ENCODE measurements at places on chromosomes 1 and 21.

DNA sequence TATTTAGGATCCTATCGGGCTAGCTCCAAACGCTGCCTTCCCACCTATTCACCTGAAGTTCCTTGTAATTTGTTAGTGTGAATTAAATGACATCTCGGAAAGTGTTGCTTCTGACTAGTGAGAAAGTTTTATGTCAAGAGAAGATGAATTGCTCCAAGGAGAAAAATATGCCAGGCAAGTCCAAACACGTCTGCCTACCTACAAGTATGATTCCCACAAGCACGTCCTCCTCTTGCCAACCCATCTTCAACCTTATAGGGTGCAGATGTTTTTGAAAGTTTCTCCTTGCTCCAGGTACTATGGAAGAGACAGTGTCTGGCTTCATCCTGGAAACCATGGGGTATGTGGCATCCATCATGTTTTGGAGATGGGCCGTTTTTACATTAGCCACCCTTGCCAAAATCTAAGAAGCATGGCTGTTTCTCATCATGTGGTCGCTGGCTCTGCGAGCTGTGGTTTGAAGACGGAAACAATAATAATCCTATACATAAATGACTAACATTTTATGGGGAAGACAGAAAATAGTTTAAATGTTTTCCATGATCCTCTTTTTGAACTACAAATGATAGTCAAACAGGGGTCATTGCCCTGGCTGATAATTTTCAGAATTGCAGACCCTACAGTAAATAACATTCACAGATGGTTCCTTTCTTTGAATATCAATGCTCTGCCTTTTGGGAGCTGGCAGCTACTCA is 505.8 kb downstream of the SMYD3 start:
- DNase-seq = peak; percentile 89

DNA sequence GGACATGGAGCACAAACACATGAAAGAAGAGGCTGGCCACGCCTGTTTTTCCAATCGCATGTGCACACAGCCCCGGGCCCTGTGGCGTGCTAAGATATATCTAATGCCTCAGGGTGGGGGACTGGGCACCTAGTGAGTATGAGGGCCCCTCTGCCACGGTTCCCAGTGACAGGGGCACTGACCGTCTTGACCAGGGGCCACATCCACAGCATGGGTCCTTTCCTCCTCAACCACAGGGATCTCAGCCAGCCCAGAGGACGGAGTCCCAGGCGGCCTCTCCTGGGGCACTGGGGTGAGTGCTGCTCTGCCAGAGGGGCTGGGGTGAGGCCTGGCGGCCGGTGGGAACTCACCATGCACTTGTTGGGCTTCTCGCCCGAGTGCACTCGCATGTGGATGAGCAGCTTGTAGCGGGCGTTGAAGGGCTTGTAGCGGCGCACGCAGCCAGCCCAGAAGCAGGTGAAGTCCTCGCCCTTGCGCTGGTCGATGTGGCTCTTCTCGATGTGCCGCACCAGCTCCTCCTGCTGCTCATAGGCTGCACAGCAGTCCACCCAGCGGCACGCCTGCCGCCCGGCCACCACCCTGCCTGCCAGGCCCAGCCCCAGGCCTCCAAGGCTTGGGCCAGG is 134.7 kb downstream of the DMRTB1 start:
- no peak for DNase-seq

DNA sequence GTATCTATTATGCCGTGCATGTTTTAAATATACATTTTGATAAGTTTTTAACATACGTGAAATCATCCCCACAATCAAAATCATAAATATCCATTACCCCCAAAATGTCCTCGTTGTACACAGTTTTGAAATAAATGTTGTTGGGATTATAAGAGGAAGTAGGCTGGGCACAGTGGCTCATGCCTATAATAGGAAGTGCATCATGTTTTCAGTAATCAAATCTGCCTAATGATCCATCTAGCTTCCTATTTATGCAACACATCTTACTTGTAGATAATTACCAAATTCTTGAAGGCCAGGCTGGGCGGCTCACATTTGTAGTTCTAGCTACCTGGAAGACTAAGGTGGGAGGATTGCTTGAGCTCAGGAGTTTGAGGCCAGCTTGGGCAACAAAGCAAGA is 15.0 kb upstream of the IFNGR2 start:
- no peak for DNase-seq

- no peak for DNase-seq
Observed at GRCh38 chr1:234619071-234619480, 9.1 kb upstream of the IRF2BP2 start.

- no peak for DNase-seq
Observed at GRCh38 chr1:168365719-168366479, 85.2 kb downstream of the TBX19 start.

- no peak for DNase-seq
Observed at GRCh38 chr1:203158960-203159665, 16.5 kb downstream of the MYBPH start.

GRCh38 chr1:206589206-206589605 is 23.1 kb downstream of the EIF2D start:
- DNase-seq = peak; percentile 65

DNA sequence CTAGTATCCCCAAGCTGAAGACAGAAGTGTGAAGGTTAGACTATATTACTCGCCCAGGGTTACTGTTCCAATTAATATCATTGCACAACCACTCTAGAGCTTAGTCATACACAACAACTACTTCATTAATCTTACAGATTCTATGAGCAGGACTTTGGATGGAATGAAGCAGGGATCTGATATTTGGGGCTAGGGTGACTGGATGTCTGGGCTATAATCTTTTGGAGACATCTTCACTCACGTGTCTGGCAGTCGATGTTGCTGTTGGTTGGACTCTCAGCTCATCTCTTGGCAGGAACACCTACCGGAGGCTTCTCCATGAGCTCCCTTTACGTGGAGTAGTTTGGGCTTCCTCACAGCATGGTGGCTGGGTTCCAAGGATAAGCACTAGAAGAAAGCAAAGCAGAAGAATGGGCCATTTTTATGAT is 519.2 kb upstream of the B3GALT2 start:
- no peak for DNase-seq

DNA sequence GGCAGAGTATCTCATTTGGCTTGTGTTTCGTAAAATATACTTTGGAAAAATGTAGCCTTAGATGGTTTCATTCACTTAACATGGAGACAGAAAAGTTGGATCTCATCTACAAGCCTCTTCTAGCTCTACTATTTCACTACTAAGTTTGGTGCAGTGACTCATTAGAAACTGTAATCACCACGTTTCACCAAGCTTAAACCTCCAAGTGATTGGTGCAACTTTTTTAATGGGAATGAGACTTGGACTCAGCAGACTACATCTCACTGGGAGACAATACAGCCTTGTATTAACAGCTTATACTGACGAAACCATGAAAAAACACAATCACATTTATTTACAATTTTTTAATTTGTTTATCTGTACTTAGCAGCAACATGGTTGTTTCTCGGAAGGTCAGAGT is 29.9 kb upstream of the NRIP1 start:
- no peak for DNase-seq

DNA sequence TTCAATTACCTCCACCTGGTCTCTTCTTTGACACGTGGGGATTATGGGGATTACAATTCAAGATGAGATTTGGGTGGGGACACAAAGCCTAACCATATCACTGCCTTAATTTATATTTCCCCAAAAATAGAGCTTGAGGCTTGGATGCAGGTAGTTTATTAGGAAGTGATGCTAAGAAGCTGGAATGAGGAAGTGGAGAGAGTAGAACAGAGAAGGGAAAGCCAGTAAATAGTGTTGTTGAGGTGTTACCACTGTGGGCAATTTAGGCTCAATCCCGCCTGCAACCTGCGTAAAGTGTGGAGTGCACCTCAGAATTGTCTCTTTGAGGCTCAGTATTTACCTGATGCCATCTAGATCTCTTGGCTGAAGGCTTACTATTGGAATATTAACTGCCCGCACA is 4.9 kb upstream of the DOCK7 start:
- no peak for DNase-seq

DNA sequence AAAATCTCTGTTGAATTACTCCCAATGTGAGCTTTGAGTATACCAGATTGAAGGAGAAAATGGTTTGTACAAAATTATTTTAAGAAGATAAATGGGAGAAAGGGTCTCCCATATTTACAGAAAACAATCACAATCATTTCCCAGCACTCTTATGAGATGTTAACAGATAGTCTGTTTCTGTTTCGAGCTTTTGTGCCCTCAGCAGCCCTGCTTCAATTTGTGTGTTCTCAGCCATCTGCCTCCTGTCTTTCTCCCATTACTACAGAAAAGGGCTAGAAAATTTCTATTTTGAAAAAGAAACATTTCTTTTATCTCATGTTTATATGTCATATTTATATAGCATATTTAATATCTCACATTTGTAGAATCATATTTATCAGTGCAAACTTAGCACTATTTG is 498.4 kb downstream of the TTLL7 start:
- no peak for DNase-seq

DNA sequence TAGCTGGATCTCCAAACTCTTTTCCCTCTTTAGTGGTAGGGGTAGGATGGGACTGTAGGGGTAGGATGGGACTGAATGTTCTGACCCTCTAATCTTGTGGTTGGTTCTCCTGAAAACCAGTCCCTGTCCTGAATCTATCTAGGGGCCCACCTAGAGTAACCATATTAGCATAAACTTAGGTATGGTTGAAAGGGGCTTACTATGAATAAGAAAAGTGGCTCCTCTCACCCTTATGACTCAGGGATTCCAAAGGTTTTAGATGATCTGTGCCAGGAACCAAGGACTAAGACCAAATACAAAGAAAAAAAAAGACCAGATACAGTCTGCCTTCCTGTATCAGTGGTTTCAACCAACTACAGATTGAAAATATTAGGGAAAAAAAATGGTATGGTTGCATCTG is 28.9 kb downstream of the RNF2 start:
- no peak for DNase-seq

GRCh38 chr1:50644447-50645105 is 221.3 kb upstream of the DMRTA2 start:
- no peak for DNase-seq

DNA sequence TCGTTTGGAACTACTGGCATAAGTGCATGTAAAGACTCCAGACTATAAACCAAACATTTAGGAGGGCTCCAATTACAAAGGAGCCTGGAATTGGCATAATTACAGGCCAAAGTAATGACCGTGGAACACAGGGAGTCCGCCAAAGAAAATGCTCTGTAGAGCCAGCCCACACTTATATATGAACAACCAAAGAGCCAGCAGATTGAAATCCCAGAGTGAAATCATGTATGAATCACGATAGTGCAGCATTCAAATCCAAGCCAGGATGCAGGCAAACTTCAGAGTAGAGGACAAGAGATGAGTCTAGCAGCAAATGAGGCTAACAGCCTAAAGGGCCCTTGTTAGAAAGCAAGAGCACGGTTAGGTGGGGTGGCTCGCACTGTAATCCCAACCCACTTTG is 13.1 kb downstream of the VPS26C start:
- DNase-seq = no peak

DNA sequence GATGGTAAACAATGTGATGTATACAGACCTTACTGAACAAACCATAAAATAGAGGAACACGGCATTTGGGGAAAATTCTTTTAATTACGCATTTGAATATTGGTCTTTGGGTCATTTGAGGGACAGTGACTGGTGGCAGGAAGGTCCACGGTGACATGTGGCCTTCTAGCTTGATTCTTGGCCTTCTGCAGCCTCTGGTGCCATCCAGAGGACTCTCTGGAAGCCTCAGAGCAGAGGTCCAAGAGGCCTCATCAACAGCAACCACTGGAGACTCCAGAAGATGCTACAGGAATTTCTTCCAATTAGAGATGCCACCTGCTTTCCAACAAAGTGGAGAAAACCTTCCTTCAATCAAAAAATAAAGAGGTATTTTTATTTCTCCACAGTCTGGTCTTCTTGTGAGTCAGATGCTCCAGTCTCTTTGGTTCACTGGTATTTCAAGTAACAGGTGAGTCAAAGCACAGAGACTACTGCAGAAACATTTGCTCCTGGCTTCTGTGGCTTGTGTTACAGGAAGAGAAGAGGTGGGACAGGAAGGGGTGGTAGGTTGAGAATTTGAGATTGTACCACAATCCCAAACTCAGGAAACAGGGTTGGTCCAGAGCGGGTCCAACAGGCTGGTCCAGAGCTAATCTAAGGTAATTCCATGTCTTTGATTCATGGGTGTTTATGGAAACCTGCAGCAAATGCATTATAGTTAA is 2.7 kb upstream of the F5 start:
- no peak for DNase-seq

GRCh38 chr1:24727501-24728216 is 17.6 kb upstream of the CLIC4 start:
- no peak for DNase-seq

- DNase-seq = no peak
Observed at GRCh38 chr1:214289574-214290272, 8.8 kb downstream of the SMYD2 start.

- DNase-seq = no peak
Observed at GRCh38 chr1:167716000-167716271, 5.8 kb upstream of the MPZL1 start.

- no peak for DNase-seq
Observed at GRCh38 chr1:1550087-1550486, 9.7 kb upstream of the TMEM240 start.

DNA sequence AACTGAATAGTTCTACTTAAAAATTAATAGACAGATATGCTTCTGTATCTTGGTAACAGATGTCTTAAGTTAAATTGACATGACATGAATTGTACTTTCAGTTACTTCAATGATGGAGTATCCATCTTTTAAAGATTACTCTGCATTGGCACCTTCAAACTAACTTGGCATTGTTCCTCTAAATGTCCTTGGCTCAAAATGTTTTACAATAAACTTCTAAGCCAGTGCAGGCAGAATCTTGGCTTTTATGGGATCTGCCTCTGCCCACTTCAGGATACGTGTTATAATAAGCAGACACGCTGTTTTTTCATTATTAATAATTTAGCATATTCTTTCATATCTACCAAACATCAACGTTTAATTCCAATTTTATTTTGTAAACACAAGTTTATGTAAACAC is 873.4 kb upstream of the ADAMTS5 start:
- DNase-seq = no peak

DNA sequence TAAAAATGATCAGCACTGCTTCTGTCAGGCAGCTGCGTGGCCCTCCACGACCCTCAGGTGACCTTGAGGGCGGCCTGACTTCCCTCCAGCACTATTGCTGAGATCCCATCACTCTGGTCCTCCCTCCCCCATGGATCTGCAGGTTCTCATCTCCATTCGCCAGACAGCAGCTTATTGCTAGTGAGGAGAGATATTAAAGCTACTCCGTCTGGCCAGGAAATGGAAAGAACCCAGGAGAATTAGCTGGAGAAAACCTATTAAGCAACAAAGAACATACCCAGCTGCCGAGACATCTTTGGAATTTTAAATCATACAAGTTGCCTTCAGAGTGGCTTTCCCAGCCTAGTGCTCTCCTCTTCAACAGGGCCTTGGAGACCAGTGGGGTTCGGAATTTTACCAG is 25.7 kb upstream of the KCNN3 start:
- DNase-seq = no peak

DNA sequence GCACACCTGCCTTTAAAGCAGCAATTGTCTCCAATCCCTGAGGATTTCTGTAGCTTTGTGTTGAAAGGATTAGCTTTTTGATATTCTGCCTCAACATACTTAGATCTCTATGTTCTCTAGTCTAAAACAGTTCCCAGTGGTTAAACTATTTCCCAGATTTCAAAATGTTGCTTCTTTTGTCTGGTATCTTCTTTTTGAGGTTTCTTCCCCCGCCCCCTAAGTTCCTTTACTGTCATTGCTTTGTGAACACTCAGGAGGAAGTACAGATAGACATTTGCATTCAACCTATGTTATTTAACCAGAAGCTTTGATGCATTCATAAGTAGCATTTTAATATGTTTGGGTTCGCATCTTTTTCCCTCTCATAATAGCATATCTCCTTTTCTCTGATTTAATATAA is 33.5 kb downstream of the CYYR1 start:
- no peak for DNase-seq

- DNase-seq = no peak
Observed at GRCh38 chr1:42981255-42981805, 22.7 kb upstream of the SLC2A1 start.

All from HFF-Myc (cell line).